ENCODE measurements at places on chromosomes 16 and 17.

DNA sequence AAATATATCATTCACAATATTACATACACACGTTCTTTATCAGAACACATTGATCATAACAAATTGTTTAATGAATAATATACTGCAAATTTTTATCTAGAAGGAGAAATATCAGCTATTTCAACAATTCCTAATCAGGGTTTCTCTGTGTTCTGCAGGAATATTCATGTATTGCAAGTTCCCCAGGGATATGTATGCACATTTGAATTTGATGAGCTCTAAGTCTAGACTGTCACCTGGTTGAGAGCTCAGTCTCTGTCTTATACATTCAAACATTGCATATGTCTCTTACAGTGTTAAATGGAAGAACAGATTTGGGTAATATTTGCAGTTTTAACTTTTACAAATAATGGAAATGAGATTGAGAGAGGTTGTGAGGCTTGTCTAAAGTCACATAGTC, 829.7 kb downstream of the CDH11 start:
- no peak for DNase-seq

DNA sequence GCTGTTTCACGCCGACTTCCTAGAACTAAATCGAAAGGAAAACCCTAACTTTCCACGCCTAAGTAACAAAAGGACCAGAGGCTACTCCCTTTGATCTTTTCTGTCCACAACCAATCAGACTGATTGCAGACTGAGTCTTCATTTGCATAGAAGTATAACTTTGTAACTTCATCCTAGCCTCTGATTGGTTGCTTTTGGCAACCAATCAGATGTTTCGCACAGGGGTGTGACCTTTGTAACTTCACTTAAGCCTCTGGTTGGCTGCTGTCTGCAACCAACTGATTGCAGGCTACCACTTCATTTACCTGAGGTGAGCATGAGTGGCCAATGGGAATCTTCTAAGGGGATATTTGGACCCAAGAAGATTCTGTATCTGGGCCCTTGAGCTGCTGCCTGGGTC, 17.4 kb upstream of the ICAM2 start:
- DNase-seq, result no peak

DNA sequence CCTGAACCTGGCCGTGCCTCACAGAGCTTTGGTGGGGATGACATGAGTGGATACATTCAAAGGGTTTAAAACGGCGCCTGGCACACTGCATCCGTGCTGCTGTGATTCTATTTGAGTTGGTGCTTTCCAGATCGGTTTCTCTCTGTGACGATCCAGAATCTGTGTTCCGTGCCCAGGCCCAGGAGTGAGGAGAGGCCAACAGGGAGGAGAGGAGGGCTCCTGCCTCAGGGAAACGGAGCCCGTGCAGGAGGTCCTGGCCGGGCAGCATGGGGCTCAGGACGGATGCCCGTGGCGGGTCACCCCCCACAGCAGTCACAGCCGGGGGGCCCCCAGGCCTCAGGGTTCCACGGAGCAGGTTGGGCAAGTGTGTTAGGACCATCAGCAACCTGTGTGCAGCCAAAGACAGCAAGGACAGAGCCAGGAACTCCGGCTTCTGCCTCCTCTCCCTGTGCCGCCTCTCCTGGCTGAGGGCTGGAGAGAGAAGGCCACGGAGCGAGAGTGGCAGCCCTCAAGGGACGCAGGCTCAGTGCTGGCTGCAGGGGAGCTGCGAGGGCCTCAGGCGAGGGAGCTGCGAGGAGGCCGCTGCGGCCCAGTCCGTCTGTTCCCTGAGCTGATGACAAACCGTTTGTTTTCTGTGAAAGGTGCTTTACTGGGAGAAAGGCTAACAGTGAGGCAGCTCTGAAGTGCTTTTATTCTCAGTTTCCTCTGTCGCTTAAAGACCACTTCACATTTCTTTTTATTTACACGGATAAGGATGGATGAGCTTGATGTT, 99.3 kb downstream of the METRNL start:
- DNase-seq, result no peak

DNA sequence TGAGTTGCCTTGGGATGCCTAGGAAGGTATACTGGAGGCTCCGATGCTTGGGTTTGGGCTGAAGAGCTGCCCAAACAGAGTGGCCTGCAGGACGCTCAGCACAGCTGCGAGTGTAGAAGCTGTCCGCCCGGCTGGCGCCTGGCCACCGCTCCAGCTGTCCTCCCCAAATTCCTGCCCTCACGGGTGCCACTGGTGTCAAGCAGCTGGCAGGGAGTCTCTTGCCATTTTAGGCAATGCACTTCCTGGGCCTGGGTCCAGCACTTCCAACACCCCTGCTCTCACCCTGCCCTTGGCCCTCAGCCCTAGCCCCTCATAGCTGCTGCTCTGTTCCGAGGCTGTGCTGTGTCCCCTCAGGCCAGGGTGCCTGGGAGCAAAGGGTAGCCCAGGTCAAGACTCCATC, 5.2 kb upstream of the PKMYT1 start:
- no peak for DNase-seq

DNA sequence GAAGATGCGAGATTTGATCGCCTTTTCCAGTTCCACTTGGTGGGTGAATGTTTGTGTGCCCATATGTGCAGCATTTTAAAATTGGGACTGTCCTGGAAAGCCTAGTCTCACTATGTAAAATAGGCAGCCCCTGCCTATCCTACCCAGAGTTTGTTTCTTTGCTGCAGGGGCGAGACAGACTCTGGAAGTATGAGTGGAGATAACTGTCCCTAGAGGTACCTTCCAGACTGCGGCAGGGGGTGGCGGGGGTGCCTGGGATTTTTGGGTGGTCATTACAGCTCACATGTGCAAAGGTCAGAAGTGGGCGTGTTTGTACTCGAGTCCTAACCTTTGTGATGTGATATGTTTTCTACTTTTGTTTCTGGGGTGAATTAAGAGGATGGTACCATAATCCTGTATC, 36.6 kb downstream of the MPRIP start:
- DNase-seq, result no peak

- DNase-seq, result no peak
These were observed 62.7 kb upstream of the GAS7 start for GRCh38 chr17:10261098-10261497.

- DNase-seq, result no peak
These were observed 29.7 kb upstream of the MRPS23 start for GRCh38 chr17:57879437-57880085.

DNA sequence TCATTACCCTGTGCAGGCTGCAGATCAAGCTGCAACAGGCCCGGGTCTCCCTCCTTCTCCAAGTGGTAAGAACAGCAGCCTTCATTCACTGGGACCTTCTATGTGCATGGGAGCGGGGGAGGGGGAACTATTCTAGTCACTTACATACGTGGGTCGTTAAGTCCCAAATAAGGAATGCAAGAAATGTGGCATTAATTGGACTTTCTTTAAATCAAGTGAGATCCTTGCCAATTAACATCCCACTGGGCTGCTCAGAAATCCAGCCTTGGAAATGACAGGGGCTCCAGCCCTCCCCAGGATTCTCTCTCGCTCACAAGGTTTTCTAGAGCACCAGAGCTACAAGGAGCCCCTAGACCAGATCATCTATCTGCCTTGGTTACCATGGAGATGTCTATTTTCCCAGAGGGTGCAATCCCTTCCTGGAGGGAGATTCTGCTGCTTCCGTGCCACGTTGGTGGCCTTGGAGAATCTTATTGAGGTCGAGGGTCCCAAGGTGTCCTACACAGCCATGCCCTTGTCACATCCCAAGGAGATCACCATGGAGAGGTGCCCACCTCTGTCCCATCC, 5.2 kb upstream of the EIF1 start:
- DNase-seq, result no peak

DNA sequence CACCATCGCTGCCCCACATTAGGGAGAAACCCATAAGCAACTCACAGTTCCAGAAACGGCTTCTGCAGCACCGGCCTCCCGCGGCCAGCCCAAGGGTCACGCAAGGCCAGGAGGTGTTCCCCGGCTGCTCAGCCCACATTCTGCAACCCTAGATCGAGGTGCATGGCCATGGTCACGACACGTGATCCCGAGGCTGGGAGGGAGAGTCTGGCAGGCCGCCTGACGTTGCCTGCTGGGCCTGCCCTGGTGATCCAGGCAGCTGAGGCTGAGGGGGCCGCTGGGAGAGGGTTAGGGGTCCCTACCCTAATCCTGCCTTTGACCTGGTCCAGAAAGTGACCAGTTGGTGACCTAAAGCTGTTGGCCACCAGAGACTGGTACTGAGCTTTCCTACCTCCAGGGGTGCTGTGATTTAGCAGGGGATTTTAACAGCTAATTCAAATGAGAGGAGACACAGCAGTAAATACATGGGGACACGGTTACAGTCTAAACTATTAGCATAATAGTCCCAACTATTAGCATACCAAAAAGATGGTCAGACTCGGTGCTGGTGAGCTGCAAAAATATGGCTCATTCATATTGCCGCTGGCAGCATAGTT, 97.4 kb upstream of the CIBAR2 start:
- no peak for DNase-seq

DNA sequence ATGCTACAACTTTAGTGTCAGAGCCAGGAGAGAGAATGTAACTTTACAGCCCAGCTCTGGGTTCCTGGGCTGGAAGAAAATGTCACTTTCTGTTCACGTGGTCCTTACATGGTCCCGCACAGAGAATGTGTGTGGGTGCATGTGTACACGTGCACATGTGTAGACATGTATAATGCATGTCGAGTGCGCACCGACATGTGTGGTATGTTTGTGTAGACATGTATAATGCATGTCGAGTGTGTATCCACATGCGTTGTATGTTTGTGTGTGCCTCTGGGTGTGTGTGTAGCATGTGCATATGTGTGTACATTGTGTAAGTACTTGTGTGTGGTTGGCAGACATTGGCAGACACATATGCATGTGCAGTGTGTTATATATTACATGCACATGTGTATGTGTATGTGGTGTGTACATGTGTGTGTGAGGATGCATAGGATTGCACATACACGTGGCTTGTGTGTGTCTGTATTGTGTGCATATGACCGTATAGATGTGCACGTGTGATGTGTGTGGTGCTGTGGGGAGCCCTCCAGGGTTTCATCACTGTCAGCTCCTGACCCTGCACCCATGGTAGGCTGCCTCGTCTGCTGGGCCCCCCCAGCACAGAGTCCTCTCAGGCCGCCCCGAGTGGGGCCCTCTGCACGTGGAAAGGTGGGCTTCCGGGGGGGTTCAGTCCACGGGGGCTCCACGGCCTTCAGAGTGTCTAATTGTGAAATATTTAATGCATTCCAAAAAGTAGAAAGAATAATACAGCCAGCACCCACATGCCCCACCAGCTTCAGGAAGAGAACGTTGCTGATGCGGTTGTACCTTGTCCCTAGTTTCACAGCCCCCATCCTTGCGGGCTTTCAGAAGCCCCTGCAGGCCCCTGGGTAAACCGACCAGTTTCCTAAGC, 214.2 kb upstream of the GSE1 start:
- DNase-seq, result no peak
